ENCODE measurements at places on chromosomes 1 and 21.
A peak's percentile ranks its signal among the peaks of the same experiment; 100 is the strongest.

DNA sequence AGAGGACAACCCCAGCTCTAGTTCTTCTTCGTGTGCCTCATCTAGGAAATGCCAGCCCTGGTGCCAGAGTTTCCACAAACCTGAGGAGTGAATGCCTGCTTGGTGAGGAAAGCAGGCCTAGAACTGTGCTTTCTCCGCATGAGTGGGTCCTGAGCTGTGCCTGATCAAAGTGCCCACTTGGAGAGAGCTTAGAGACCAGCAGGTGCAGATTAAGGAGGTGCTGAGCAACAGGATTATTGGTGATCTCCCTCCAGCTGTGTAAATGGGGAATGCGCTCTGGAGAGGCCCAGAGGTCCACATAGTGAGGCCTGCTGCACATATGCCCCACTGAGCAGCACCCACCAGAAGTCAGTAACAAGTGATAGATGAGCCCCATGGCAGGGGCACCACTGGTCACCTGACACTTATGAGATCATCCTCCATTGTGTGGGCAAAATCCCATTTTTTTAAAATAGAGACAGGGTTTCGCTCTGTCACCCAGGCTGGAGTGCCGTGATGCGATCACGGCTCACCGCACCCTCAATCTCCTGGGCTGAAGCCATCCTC is 127.2 kb upstream of the ZC3H12A start:
- DNase-seq: no peak

GRCh38 chr1:21618561-21619374 is 50.4 kb downstream of the RAP1GAP start:
- no peak for DNase-seq

DNA sequence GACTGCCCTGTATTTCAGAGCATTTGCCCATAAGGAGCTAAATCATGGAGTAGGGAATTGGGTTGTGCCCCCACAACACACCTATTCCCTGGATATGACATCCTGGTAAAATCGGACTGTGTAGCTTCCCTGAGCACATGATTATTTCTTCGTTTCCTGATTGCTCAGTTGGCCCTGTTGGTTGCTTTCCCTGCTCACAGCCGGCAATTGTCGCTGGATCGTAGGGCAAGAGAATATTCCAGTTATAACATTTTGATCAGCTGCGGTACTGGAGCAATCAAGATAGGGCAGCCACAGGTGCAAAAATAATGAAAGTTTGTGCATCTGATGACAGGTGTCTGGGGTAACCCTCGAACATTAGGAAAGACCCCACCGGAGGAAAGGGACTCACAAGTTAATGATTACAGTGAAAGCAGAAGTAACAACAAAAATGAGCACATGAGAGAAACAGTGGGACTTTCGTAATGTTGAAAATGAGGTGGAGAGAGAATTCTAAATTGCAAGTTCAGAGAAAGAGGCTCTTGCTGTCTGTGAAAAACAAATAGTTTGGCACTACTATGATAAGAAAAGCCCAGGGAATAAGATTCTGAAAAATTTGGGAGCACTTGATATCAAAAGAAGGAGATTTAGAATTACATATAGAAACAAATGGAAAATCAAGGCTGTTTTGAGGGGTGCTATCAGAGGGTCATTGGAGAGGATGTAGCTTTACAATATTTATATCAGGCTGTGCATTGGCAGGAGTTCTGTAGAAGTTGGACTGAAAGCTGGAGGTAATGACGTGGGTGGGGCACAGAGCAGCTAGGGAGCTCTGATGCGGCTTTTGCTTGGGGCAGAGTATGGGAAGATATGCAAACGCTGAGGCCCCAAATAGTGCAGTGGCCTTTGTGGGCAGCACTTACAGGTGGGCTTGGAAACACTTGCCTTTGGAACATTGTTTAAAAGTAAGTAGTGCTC is at the start of gene MAB21L3:
Gene MAB21L3 (plus strand): TSS at position 833 of the 957 bp plus-strand sequence. CDS start 1,217 bp downstream, outside the sequence.
- no peak for DNase-seq

DNA sequence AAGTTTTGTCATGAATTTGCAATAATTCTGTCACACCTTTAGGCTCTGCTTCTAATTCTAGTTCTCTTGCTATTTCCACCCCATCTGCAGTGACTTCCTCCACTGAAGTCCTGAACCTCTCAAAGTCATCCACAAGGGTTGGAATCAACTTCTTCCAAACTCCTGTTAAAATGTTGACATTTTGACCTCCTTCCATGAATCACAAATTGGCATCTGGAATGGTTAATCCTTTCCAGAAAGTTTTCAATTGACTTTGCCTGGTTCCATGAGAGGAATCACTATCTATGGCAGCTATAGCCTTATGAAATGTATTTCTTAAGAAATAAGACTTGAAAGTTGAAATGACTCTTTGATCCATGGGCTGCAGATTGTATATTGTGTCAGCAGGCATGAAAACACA is 19.7 kb upstream of the SFT2D2 start:
- peak; percentile 54 for DNase-seq

DNA sequence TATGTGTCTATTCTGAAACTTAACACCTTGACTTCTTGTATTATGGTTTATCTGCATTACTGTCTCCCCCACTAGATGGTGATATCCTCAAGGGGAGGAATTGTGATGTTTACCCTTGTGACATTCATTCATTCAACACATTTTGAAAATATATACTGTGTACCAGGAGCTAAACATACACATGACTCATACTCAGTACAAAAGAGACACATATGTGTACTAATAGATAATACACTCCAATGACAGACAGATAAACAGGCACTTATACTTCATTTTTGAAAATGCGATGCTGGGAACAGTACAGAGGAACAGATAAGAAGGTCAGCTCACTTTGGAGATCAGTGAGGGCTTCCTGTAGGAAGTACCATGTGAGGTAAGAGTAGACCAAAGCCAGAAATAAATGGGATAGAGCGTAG is 8.9 kb upstream of the RAB3GAP2 start:
- DNase-seq: peak; percentile 61

DNA sequence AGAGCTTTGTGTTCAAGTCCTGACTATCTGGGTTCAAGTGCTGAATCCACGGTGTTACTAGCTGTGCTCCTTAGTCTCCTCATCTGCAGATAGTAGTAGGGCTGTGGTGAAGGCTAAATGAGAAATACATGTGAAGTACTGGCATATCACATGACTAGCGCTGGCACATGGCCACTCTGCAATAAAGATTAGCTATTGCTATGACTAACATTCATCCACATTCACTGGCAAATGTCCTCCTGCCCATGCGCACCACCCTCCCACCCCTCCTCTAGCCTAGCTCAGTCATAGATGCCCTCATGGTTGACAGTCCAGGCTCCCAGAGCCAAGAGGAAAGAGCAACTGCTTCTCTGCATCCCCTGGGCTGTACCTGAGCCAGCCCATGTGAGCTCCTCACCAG is 8.5 kb upstream of the COL8A2 start:
- DNase-seq: peak; percentile 96

DNA sequence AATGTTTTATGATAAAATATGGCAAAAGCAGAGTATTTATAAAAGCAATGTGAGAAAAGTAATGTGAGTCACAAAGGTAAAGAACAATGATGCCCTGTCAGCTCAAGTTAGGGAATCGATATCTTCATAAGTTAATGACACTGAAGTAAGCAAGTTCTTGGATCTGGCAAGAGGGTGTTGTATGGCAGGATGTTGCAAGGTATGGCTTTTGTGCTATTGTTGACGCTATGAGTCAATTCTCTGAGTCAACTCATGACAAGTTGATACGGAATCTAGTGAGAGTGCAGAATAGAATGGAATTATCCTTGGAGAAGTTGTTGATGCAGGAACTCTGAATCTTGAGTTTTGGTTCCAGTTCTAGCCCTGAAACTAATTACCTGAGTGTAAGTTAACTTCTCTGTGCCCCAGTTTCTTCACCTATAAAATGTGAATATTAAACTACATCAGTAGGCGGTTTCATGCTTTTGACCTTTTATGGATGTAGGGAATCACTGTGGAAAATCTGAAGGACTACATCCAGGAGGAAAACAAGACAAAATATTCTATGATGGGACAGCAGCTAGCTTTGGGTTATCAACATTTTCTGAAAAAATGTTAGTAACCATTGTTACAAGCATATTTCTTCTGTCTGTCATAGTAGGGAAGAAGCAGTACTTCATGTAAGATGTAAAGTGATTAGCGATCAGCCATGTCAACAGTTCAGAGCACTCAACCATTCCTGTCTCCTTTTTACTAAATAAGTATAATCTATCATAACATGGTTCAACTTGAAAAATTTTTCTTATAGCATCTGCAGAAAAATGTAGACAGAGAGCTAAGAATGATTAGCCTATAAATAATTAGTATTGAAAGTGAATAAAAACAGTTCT is 96.9 kb downstream of the ATP6V1G3 start:
- DNase-seq: peak; percentile 97

DNA sequence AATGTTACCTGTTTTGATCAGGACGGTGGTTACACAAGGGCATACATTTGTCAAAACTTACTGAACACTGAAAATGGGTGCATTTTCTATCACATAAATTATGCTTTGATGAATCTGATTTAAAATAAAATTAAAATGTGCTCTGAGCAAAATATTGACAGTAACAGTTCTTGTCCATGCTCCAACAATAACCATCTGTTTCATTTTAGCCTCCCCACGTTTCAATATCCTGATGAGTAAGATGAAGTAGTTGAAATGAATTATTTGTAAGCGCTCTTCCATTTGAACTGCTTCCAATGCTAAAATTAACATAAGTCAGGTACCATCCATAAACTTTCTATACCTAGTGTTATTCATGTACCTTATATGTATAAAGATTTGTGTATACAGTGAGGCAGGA is 365.4 kb downstream of the LTN1 start:
- DNase-seq: peak; percentile 75

GRCh38 chr1:116460261-116460660 is 87.2 kb downstream of the ATP1A1 start:
- no peak for DNase-seq

- no peak for DNase-seq
Measured at GRCh38 chr1:44029260-44029910, 1.9 kb downstream of the SLC6A9 start.

- DNase-seq: no peak
Measured at GRCh38 chr1:225825607-225826007, 15.7 kb downstream of the EPHX1 start.

GRCh38 chr1:29084196-29084521 is 39.5 kb downstream of the TMEM200B start:
- no peak for DNase-seq

- DNase-seq: no peak
Measured at GRCh38 chr1:5754817-5755551, 237.2 kb downstream of the NPHP4 start.

DNA sequence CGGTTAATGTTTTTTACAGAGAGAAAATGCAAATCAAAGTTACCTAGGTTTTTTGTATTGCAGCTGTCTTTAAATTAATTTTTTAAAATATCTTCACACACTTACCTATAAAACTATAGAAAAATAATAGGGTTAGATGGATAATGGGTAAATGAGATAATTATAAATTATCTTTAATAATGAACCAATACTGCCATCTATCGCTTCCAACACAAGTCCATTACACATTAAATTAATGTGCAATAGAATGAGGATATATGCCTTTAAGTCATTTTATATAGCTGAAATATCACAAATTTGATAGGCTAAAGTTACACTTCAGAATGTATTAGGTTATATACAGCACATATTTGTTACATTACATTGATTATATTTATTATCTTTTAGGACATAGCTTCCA is 2212.8 kb downstream of the MRPL39 start:
- no peak for DNase-seq

- DNase-seq: no peak
Measured at GRCh38 chr1:69221524-69221923, 346.2 kb upstream of the LRRC7 start.

DNA sequence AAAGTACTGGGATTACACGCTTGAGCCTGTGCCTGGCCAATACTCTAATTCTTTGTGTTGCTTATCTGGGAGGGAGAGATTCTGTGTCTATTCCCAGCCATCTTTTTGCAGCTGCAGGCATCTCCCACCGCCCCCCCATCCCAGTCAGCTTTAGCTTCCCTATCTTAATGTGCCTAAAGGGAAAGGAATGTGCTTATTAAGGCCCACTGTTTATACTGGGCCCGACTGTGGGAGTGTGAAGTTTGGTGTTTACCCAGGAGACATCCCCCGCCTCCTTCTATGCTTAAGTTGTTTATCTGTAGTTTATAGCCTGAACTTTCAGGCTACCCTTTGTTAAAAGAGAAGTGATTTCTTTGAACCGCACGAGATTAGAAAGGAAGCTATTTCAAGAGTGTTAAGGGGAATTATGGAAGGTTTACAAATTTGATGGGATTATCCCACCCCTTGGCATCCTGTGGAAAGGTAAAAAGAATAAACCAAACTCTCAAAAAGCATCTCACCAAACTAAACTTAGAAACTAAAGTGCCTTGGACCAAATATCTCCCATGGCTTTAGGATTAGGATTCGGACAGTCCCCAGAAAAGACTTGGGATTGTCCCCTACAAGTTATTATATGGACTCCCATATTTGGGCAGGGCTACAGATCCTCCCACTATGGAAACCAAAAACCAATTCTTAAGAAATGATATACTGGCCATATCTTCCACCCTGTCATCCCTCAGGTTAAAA is 25.5 kb upstream of the ZNF496 start:
- peak; percentile 67 for DNase-seq

DNA sequence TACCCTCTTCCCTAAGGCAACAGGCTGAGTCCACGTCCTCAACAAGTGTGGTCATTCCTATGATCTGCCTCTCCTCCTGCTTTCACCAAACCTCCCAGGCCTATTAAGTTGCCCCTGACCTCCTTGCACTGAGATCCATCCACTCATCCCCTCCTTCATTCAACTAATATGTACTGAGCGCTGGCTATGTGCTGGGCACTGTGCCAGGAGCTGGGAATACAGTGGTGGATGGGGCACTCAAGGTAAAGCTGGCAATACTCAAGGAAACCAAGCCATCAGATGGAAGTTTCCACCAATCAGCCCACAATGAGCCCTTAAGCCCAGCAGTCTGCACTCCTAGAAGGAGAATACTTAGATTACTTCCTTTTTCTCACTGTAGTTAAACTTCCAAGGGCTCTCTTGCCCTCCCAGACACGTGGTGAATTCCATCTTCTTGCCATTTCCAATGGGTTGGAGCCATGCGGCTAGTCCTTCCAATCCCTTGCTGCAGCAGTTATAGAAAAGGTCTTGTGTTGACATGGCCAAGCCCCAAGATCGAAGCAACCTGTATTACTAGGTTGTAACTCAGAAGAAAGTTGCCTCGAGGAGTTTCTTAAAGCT is 279.9 kb upstream of the RUNX1 start:
- no peak for DNase-seq

- no peak for DNase-seq
Measured at GRCh38 chr1:113401728-113402127, 11.4 kb downstream of the MAGI3 start.

DNA sequence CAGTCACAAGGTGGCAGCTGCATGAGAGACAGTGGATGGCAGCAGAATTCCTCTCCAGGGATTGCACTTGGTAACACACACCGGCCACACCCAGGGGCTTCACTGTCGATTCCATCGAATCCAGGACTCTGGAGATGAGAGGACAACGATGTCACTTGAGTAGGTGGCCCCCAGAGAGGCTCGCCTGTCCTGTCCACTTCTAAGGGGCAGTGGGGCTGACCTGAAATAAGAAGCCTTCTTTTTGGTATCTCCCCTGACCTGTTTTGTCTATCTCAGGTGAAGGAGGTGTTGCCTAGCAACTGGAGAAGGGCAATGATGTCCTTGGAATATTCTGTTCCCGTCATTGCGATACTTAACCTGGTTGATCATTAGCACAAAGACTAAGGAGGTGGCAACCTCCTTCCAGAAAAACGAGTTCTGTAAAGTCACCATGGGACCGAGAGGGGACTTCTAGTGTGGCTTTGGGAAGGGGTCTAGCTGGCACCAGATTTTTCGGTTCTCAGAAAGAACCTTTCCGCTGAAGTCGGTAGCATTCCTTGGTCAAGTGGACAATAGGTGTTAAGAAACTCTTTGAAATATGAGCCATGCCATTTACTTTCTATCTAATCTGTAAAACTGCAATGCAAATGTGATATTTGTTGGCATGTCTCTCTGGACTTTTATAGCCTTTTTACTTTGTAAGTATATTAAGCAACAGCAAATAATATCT is 85.2 kb upstream of the TMPRSS2 start:
- no peak for DNase-seq

Measured in fibroblast of mammary gland (primary cell).